ENCODE measurements at places on chromosomes 1 and 21.

- peak; percentile 71 for DNase-seq
These were observed 70.5 kb upstream of the HSPA13 start for GRCh38 chr21:14453339-14454015.

- DNase-seq = no peak
These were observed 19.5 kb downstream of the TSPAN2 start for GRCh38 chr1:115069659-115070308.

DNA sequence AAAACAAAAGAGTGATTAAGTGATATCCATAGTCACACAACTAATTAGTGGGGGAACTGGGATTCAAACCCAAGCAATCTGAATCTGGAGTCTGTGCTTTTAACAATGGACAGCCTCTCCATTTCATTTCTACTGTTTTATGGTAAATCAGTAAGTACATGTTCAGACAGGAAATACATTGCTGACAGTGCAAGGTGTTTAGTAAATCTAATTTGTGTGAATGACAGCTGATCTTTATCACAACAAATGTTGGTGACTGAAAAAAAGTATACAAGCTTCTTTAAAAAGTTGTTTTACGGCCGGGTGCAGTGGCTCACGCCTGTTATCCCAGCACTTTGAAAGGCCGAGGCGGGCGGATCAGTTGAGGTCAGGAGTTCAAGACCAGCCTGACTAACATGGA lies 20.6 kb downstream of the DONSON start:
- DNase-seq = no peak

GRCh38 chr1:197472141-197472540 lies 204.1 kb downstream of the CRB1 start:
- DNase-seq = no peak

DNA sequence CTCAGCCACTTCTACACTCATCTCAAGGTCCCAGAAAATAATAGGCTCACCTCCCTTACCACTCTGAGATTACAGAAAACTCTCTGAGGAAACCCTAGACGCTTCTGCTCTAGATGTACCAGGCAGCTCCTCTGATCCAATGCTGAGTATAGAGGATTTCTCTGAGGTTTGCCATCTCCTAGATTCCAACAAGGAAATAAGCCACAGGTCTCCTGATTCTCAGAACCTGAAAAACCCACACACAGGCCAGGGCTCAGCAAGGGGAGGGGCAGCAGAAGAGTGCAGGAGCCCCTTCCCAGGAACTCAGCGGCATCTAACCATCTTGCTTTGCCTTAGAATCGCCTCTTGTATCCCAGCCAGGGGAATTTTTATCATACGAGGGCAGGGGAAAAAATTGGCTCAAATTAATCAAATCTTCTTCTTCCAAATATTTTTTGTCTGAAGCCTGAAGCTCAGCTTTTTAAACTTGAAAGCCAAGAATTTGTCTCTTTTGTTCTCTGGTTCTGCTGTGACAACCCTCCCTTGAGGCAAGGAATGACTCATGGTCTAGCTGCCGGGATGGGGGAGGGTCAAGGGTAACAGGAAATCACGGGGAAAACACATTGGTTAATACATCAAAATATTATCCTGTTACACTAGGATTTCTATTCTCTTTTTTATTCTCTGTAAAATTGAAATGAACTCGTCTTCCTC lies 30.8 kb downstream of the GORAB start:
- DNase-seq = no peak

DNA sequence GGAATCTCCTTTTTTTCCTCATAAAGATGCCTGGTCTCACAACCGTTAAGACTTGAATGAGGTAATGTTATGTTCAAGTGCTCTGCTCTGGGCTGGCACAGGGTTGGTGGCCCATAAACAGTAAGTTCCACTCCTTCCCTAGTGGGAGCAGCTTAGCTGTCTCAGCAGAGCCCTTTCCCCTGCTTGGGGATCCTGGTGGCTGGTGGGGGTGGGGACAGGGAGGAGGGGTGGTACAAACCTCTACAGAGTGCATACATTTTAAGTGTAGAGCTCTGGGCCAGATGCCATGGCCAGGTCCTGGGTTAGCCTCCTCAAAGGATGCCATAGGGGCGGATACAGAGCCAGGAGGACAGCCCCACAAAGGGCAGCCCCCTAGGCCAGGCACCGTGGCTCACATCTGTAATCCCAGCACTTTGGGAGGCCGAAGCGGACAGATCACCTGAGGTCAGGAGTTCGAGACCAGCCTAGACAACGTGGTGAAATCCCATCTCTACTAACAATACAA lies 20.7 kb upstream of the PADI1 start:
- DNase-seq = no peak

DNA sequence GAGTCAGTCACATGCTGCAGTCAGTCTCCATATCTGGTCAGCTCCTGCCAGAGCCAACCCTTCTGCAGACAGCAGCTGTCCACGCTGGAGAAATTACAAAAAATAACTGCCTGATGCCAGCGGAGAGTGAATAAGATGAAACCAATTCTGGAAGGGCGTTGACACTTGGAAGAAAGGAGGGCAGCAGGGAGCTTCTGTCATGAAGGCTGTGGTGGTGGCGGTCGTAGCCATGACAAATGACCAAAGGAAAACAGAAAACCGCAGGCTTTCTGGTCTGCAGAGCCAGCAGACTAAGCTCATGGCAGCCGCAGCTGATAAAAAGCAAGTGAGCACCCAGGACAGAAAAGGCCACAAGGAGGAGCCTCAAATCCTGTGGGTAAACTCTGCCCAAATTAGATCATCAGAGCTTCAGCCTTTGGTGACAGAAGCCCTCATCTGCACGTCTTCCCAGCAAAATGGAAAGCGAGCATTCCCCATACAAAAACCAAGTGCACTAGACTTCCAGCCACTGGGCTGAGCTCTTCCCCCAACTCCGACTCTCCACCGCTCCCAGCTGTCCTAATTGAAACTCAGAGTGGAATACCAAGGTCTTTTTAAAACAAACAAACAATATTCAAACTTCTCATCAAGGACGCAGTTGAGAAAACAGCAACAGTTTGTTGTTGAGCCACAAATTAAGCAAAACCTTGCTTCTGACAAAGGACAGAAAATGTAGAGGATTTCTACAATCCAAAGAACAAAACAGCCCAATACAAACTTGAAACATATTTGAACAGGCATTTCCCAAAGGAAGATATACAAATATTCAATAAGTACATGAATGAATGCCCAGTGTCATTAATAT lies 28.7 kb downstream of the RSPH1 start:
- no peak for DNase-seq

- DNase-seq = no peak
These were observed 99.0 kb downstream of the LTN1 start for GRCh38 chr21:28893687-28894086.

- no peak for DNase-seq
These were observed 16.2 kb downstream of the EDN2 start for GRCh38 chr1:41468122-41468762.

DNA sequence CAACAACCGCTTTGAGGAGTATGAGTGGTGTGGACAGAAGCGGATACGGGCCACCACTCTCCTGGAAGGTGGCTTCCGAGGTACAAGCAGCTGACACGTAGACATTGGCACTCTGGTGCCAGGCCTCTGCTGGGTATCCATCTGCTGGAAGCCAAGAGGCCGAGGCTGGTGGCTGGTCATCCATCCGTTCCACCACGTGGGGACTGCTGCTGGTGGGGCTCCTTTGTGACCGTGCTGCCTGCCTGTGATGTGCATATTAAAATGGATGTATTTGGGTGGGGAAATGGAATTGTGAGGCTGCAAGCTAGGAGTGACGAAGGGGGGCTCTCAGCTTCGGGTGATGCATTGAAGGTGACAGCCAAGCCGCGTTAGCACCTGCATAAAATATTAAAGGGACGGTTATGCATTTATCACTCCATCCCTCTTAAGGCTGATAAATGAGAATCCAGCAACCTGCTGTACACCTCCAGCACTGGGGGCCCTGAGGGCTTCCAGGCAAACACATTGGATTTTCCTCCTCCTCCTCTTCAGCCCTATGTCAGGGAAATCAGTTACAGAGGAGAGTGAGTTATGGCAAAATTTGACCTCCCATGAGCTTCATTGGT lies 38.1 kb downstream of the TMEM53 start:
- DNase-seq = no peak

- DNase-seq = no peak
These were observed 463 bp downstream of the PRPF3 start for GRCh38 chr1:150321826-150322166.

DNA sequence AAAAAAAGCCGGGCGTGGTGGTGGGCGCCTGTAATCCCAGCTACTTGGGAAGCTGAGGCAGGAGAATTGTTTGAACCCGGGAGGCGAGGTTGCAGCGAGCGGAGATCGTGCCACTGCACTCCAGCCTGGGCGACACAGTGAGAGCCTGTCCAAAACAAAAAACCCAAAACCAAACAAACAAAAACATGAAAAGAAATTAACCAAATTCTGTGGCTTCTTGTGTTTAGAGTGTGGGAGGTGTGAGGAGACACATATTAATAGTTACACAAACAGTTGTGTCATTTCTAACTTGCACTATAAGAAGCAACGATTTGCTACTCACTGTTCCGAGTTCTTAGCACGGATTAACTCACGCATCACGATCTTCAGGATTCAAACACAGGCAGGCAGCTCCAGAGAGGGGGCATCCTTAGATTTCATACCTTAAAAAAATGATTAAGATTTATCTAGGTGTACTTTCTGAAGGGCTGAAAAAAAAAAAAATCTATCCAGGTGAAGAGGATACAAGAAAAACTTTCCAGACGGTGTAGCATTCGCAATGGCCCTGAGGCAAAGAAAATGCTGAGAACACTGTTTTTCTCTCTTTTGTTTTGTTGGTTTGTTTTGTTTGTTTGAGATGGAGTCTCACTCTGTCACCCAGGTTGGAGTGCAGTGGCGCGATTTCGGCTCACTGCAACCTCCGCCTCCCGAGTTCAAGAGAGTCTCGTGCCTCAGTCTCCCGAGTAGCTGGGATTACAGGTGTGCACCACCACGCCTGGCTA lies 713 bp upstream of the HMGCL start:
- peak; percentile 41 for DNase-seq

GRCh38 chr1:168520832-168521231 lies 23.0 kb downstream of the XCL2 start:
- no peak for DNase-seq

GRCh38 chr1:31348449-31348848 lies 24.4 kb downstream of the FABP3 start:
- no peak for DNase-seq

GRCh38 chr1:185610954-185611353 lies 123.2 kb upstream of the HMCN1 start:
- no peak for DNase-seq

DNA sequence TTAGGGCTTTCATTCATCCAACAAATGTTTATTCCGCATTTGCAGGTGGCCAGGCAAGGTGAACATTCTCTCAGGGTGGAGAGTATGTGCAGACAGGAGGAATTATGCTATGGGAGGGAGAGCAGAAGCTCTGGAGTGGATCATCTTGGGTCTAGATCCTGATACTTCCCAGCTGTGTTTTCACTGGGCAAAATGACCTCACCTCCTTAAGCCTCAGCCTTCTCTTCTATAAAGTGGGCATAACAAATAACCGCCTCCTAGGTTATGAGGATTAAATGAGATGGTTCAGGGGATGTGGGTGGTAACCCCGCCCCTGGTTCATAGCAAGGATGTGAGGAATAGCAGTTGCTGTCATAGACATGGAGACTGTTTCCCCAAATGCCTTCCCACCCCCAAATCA lies 1.7 kb upstream of the TMEM51 start:
- DNase-seq = no peak

- no peak for DNase-seq
These were observed 10.9 kb downstream of the MYBPHL start for GRCh38 chr1:109295712-109296415.

GRCh38 chr1:116257341-116257767 lies 115.7 kb upstream of the ATP1A1 start:
- peak; percentile 46 for DNase-seq

GRCh38 chr21:45466330-45467220 lies 61.6 kb downstream of the COL18A1 start:
- DNase-seq = no peak

DNA sequence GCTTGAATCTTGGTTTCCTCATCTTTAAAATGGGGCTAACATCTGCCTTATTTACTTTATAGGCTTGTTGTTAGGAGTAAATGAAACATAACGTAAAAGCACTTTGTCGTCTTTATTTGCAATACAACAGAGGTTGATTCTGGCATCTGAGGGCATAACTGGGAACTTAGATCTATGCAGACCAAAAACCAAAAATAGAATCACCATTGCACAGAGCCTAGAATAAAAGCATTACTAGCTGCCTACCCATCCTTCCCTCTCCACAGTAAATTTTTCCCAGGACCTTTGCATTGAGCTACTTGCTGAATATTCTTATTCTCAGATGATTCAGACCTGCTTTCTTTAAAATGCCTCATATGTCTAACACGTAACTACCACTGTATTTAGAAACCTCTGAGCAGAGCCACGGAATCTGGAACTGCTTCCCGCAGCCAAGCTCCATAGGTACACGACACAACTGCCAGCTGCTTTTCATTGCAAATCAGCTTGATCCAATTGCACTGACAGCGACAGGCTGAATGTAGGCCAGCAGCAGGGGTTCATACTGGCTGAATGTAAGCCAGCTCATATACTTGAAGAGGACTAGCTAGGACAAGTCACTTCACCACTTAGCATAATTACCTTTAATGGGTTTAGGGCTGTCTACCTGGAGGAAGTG lies 33.2 kb upstream of the SERBP1 start:
- no peak for DNase-seq

DNA sequence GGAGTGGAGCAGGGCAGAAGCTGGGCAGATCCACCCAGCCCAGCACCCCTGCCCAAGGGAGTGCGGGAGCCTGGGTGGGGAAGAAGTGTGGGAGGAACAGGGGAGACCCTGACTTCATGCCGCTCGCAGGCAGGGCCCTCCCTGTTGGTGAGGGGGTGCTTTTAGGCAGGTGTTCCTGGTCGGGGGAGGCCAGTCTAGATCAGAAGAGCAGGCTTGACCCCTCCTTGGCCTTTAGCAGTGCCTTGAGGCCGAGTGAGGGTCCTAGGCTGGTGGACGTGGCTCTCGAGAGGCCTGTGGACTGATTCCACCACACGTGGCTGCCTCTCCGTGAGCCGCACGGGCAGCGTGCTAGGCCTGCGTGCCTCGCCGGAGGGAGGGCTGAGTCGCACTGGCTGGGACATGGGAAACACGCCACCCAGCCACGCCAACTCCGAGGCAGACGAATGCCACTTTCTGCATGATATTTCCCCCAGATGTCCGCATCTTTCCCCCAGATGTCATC lies 19.4 kb upstream of the COL18A1 start:
- no peak for DNase-seq

DNA sequence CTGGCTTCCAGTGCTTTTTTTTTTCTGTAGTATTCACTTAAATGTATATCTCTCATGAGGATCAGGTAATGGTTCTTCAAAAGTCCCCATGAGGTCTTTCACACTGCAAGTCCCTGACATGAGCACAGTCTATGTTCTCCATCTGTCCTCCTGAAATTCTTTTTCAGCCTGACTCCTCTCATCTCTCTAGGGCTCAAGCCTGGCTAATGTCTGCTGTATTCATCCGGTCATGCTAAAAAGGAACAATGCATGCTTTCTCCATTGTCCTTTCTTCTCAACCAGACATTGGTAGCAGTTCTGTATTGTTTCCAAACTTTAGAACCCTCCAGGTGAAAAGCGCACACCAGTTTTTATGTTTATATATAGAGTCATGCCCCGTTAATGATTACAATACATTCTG lies 368.3 kb upstream of the OLFM3 start:
- no peak for DNase-seq

- no peak for DNase-seq
These were observed 328.6 kb downstream of the PLPP3 start for GRCh38 chr1:56250809-56251208.

- DNase-seq = no peak
These were observed 18.0 kb downstream of the CSF1 start for GRCh38 chr1:109928591-109929111.

All from GM06990 (cell line).